ENCODE measurements at places on chromosomes 13 and 19.

- DNase-seq: no peak
Measured at GRCh38 chr13:106998664-106999063, 430.7 kb upstream of the ARGLU1 start.

- DNase-seq: no peak
Measured at GRCh38 chr13:19685034-19685433, 51.6 kb downstream of the MPHOSPH8 start.

DNA sequence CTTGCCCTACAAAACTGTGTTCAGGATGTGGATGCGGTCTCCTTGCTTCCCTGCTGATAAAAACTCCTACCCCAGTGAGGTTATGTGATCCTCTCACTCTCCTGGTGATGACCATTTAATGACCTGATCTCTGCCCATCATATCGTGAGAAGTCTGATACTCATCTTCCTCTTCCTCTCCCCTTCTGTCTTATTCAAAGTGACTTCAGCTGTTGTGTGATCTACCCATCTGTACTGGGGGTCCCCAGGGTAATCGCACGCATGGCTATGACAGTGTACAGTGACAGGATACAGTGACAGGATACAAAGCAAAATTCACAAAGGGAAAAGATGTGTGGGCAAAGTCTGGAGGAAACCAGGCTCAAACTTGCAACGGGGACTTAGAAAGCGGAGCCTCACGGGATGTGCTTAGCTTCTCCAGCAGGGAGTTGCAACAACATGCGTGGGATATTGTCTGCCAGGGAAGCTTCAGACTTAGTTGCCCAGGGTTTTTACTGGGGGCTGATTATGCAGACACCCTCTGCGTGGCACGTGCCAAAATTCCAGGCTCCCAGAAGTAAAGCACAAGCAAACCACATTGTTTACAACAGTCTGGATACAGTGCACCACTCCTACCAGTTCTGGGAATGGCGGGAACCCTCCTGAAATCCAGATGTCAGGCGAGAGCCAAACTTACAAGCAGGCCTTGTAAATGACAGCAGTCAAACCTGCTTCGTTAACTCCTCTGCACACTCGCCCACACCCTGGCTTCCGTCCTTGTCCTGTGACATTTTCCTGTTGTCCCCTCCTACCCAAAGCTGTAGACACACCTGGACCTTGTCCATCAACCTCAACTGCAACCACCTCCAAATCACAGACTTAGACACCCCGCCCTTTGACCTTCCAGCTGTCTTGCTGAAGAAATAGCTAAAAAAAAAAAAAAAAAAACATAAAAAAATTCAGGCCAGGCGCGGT lies 18.0 kb upstream of the GARRE1 start:
- DNase-seq: no peak

DNA sequence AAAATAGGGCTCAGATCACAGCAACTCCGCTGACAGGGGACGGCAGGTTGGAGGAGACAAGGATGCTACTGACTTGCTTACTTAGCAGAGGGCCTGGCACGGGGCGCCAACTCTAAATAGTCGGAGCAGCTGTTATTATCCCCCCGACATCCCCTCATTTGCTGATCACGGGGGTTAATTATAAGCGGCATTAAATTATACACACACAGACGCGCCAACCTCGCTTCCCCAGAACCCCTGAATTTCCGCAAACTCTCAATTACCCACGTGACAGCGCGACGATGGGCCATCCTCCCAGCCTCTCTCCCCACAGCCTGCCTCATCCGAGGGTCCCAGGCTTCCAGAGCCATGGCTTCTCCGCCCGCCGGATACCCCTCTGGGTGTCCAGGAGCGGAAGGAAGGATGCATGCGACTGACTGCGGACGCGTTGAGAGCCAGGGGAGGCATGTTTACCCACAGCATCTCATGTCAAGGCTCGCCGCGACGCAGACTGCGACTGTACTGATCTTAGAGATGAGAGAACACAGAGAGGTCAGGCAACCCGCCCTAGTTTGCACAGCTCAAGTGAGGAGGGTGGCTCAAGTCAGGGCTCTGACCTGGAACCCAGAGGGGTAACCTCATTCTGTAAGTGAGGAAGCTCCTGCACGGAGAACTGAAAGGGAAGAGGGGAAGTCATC lies 5.7 kb downstream of the PTPRS start:
- DNase-seq: no peak

DNA sequence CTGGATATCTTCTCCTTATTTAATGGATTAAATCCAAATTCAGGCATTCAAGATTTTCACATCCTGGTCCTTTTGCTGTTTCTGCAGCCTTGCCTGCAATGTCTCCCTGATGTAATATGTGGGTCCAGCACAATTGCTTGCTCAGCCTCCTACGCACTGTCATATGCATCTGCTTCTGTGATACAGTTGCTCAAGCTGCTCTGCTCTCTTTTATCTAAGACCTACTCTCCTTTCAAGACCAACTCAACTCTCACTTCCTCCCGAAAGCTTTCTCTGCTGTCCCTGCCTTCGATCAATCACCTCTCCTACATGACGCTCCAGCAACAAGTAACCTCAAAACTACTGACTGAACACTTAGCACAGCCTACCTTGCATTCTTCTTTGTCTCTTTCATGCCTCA lies 138.2 kb downstream of the DCLK1 start:
- no peak for DNase-seq

GRCh38 chr13:100525453-100526317 lies 62.9 kb downstream of the GGACT start:
- DNase-seq: no peak

- no peak for DNase-seq
Measured at GRCh38 chr13:71661921-71662320, 205.1 kb downstream of the DACH1 start.

DNA sequence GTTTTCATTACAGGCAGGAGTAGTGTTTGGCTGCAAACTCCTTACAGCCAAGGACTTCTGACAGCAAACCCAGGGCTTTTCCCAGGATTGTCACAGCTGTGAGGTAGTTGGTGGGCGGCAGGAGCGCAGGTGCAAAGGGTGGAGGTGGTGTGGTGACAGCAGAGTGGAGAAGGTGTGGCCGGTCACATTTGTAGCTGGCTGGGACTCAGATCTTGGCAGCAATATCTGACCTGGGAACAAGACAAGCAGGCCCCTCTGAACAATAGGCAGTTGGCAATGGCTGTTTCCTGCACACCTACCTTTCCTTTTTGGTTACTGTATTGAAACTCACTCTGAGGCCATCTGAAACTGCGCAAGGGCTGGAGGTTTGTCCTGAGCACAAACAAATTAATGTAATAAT lies 327.3 kb downstream of the COG6 start:
- DNase-seq: no peak

GRCh38 chr13:92463134-92463533 lies 763.5 kb upstream of the GPC6 start:
- DNase-seq: no peak

GRCh38 chr19:51552996-51553725 lies 17.9 kb upstream of the ZNF175 start:
- no peak for DNase-seq

GRCh38 chr13:107202371-107203023 lies 634.6 kb upstream of the ARGLU1 start:
- no peak for DNase-seq

GRCh38 chr13:40983725-40984667 lies 35.1 kb downstream of the ELF1 start:
- no peak for DNase-seq

- no peak for DNase-seq
Measured at GRCh38 chr13:25181597-25181996, 9.5 kb upstream of the AMER2 start.

DNA sequence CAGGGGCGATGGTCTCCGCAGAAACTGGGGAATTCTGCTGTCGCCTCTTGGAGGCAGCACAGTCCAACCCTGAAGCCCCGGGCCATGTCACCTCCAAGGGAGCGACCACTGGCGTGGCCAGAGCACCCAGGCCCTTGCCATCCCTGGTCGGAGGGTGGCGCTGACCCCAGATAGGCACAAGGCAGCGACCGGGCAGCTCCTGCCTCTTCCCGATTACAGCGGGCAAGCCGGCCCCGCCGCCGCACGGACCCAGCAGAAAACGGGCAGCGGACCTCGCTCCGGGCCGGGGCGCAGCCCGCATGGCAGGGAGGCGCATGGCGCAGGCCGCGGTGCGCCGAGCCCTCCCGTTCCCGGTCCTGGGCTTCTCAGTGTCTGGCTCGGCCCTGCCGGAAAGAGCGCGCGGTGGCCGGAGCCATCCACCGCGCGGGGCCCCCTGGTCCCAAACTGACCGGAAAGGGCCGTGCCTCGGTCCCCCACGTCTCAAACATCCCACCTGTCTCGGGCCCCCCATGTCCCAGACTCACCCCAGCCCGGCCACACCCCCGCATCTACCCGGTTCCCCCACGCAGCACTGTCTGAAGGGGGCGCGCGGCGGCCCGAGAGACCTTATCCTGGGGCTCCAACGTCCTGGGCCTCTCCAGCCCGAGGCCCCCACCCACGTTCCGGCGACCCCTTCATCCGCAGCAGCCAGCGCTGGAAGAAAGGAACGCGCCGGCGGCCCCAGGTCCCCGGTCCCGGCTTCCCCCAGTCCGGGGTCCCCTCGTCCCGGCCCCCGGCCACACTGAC lies 727 bp downstream of the CERS1 start:
- no peak for DNase-seq

DNA sequence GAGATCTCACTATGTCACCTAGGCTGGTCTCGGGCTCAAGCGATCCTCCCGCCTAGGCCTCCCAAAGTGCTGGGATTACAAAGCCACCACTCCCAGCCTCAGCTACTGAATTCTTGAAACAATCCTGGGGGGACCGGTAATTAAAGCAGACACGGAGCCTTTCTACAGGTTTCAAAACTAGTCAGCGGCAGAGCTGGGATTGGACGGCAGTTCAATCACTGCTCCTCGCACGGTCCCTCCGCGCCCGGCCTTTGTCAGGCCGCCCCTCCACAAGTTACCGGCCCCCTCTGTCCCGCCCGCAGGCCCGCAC lies 229 bp downstream of the BORCS8 start:
- DNase-seq: no peak

- DNase-seq: no peak
Measured at GRCh38 chr19:30567536-30568232, 195.5 kb downstream of the ZNF536 start.

DNA sequence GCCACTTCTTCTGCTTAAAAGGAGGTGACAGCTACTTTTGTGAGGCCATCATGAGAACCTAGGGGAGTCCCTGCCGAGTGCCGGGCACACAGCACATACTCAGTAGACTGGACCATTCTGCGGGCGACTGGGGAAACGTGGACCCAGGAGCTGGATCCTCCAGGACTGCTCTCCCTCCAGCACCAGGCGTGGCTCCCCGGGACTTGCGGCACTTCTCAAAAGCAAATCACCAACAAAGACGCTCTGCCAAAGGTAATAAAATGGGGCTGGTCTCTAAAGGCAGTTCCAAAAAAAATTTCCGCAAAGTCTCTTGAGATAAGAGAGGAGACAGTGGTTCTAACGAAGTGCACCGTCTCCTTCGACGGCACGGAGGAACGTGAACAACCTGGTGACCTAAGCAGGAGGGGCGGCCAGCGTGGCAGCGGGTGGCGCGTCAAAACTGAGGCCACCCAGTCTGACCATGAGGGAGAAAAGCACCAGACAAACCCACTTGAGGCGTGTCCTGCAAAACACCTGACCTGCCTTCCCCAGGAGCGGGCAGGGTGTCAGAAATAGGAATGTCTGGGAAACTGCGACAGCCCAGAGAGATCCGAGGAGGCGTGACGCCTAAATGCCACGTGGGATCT lies 1.4 kb upstream of the TMPRSS9 start:
- DNase-seq: no peak

DNA sequence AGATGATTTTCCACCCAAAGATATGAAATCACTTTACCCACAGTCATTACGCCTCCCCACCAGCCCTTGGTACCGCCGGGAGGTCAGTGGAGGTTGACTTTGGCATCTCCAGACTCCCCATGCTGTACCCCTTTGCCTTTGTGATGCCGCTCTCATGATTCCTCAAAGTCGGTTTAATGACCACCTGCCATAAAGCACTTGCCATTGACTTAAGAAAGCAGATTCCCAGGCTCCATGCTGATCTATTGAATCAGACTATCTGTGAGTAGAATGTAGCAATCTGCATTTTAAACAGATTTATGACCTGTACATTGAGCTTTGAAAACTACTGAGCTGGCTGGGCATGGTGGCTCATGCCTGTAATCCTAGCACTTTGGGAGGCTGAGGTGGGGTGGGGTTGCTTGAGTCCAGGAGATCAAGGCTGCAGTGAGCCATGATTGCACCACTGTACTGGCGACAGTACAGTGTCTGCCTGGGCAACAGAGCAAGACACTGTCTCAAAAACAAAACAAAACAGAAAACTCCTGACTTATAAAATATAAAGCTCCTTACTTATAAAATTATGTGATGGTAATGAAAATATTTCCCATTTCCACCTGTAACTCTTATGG lies 235.2 kb downstream of the KLF5 start:
- DNase-seq: no peak

- DNase-seq: peak; percentile 55
Measured at GRCh38 chr19:53877361-53877766, 4.6 kb upstream of the PRKCG start.

DNA sequence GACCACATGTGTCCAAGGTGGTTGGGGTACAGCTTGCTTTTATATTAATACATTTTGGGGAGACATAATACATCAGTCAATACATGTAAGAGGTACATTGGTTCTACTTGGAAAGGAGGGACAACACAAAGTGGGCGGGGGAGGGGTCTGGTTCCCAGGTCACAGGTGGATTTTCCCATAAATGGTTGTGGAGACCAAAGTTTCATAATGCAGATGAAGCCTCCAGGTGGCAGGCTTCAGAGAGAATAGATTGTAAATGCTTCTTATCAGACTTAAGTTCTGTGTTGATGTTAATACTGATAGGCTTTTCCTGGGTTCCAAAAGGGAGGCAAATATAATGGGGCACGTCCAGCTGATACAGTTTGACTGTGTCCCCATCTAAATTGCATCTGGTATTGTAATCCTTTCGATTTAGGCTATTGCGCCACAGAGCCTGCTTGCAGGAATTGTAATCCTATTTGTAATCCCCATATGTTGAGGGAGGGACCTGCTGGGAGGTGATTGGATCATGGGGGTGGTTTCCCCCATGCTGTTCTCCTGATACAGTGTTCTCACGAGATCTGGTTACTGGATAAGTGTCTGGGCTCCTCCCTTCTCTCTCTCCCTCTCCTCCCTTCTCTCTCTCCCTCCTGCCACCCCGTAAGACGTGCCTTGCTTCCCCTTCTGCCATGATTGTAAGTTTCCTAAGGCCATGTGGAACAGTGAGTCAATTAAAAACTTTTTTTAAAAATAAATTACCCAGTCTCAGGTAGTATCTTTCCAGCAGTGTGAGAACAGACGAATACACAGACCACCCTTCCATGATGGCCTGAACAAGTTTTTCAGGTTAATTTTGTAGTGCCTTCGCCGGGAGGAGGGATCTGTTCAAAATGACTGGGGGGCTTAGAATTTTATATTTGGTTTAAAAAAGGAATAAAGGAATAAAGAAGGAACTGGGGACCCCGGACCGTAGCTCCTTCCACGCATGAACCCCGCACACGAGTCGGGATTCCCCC lies 44.9 kb downstream of the ZNF823 start:
- DNase-seq: no peak

DNA sequence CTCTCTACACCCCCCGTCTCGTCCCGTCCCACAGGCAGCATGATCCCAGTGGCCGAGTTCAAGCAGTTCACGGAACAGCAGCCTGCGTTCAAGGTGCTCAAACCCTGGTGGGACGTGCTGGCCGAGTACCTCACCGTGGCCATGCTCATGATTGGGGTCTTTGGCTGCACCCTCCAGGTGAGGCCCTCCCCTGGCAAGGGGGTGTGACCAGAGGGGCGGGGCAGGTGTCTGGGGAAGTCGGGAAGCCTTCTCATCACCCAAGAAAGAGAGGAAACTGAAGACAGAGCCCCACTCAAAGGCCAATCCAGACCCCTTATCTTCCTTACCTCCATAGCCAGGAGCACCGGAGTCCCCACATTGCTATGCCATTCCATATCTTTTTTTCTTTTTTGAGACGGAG lies 7.3 kb downstream of the LRRC8E start:
- DNase-seq: no peak

- DNase-seq: no peak
Measured at GRCh38 chr13:73695325-73695724, 438.9 kb downstream of the KLF12 start.
